ENCODE measurements at places on chromosomes 5 and 9.

GRCh38 chr9:93918061-93918460 lies 37.1 kb downstream of the BARX1 start:
- no peak for DNase-seq

DNA sequence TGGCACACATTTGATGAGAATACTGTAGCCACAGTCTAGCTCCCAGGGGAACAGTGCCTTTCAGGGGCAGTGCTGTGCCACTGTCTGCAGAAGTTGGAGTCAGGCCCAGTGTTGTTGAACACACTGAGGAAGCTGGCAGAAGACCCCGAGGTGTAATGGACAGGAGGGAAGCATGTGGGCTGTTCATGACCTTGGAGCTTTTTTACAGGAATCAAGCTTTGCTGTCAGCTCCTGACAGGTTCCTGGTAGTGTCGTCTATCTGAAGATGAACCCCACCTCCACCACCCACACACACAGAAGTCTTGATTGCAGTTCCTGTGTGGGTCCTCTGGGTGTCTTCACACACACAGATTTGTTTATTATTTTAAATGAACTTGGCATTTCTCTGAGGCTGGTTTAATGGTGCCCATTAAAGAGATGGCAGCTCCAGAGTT lies 40.3 kb upstream of the TNFAIP8 start:
- no peak for DNase-seq

DNA sequence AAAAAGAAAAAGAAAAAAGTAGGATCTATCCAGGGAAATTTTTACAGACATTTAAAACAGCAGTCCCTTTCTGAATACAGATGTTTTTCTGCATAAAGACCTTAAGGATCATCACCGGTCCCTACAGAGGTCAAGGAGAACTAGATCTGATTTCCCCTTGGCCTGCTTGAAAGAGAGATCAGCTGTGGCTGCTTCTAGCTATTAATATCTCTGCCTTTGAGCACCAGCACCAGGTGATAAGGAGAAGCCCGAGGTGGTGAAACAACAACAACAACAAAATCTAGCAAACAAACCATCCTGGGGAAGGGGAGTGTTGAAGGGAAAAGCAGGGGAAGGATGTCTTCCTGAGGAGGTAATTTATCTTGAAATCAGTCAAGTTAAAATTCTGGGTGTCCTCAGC lies 42.1 kb downstream of the ZNF366 start:
- DNase-seq, result no peak

- DNase-seq, result no peak
Measured at GRCh38 chr9:74935008-74935407, 17.7 kb downstream of the C9orf40 start.

DNA sequence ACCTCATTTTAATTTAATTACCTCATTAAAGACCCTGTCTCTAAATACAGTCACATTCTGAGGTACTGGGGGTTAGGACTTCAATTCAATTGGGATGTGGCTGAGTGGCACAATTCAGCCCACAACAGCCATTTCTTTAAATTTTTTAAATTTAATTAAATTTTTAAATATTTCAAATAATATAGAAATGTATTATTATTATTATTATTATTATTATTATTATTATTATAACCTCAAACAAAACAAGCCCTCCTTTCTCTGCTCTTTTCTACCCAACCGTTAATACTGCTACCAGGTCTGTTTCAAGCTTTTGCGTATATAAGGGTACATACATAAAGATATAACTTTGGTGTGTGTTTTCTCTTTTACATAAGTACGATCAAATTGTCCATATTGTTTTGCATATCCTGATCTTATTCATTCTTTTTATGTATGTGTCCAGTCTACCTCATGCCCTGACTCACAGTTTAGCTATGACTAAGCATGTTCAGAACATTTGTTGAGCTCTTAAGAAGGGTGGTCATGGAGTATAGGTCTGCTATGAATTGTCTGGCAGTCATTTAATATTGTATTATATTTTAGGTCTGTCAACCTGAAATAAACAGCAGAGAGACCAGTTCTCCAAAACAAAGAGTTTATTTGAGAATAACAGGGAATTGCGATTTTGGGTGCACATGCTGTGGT lies 16.1 kb upstream of the RAB14 start:
- DNase-seq, result no peak

DNA sequence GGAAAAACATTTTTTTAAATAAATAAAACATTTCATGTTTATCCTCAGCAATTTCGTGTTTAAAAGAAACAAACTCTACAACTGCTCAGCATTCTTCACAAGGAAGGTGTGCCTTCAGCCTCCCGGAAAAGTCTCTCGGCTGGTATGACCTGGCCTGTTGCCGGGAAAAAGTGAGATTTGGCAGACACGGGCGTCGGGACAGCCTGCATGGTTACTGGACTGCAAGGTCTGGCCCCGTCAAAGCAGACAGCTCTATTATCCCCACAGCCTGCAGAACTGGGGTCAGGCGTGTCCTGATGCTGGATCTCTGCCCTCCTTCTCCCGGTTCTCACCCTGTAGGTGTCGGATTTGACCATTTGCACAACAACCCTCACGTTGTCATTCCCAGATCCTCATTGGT lies 120.3 kb upstream of the SPATA31C2 start:
- DNase-seq, result no peak

- no peak for DNase-seq
Measured at GRCh38 chr9:98442541-98442940, 187.1 kb upstream of the TBC1D2 start.

DNA sequence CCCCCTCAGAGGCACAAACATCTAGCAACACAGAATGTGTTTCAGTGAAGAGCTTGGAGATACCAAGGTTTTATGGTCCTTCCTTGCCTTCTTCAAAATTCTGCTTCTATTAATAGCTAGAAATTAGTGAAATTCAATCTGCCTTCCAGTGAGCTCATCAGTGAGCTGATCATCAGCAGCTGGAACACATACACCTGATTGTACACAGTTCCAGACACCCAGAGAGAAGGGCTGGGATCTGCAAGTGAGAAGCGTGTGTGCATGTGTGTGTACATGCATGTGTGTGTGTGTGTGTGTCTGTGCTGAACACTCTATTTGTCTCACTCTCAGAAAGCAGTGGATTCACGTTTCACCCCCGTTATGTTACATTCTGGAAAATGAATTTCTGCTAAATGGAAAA lies 28.5 kb downstream of the CFAP90 start:
- no peak for DNase-seq

DNA sequence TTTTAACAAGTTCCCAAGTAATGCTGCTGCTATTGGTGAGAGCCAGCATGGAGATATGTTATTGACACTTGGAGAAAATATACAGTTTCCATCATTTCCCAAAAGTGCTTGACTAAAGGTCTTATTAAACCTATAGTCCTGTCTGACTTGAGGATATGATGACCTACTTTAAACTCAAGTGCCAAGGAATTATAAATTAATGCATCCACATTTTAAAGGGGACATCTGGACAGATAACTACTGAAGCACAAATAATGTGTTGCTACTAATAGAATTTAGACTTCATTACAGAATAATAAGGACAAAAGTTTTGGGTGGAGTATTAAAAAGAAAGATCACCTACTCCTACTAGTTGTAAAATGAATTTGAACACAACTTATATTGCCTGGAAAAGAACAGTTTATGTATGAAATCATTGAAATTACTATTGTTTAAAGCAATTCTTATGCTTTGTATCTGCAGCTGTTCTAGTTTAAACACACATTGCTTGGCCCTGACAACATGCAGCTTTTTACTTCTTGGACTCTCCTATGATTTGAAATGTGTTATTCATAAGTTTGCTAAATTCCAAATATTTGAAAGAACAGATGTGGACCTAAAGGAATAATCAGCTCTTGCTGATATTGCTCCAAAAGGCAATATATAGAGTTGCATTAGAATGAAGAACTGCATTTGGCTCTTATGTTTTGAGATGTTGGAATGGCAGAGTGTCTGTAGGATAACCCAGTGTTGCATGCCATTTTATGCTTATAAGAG lies 73.4 kb downstream of the SGCD start:
- no peak for DNase-seq

GRCh38 chr5:79149433-79149832 lies 37.8 kb downstream of the BHMT start:
- no peak for DNase-seq

GRCh38 chr5:10246761-10247160 lies 2.9 kb downstream of the ATPSCKMT start:
- DNase-seq, result no peak

DNA sequence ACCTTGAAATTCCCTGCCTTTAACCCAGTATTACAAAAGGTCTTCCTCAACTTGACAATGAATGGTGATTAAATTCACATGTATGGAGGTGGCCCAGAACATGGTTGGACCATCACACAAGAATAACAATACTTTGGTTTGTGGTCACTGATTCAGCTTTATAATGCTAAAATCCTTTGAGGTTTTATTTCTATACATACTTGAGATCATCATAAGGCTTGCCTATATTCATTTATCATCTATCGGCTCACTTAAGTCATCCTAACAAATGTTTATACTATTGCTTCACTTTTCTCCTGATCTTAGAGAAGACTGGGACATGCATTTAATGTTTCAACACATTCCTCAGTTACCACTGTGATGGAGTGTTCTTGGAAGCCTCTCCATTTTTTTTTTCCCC lies 191.3 kb downstream of the DMAC1 start:
- DNase-seq, result no peak

DNA sequence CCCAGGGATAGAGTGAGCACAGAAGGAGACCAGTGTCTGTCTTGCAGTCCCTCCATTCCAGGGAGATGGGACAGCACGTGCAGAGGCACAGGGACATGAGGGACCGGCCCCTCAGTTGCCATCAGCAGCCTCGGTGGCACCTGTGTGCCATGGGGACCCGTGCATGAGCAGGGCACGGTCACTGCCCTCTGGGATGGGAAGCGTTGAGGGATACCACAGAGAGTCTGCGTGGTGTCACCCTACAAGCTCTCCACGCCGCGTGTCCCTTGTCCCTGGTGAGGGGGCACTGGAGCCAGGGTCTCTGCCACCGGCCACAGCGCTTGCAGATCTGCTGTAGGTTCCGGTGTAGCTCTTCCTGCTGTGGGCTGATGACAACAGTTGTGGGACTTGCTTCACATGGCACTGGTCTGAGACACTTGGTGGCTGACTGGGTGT lies 108.1 kb downstream of the CACNA1B start:
- no peak for DNase-seq

GRCh38 chr9:79572032-79572607 lies 355 bp downstream of the TLE4 start:
- DNase-seq, result no peak

DNA sequence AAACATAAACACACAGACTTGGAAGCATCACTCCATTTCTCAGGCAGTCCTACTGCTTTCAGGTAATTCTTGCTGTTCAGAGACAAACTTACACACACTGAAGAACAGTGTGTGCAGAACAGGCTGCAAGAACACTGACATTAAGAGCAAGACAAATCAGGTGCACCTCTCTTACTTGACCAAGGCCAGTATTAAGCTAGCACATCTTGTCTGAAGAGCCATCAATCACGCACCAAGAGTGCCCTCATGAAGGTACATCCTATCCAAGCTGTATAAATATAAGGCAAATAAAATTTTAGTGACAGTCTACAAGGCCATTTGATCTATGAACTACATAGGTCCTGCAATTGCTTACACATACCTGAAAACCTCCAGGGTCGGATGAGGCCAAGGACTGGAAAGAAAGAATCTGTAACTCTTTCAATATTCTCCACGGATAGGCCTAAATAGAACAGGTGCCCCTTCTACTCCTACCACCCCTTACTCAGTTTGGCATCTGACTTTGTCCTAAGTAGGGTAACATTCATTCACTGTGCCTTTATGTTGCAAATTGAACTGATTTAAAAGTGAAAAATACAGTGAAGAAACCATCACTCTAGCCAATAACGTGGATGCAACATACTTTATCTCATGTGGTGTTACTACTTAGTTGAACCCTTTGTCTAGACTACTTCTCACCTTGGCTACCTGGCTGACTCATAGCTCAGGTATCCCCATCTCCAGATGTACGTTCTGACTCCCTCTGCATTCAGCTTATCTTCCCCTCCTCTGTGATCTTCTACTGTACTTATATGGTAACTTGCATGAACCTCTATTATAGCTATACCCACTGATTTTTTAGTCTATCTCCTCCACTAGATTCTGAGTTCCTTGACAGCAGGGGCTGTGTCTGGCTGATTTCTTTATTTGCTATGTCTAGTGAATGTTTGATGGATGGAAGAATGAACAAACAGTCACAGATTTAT lies 256.3 kb downstream of the KIAA0825 start:
- no peak for DNase-seq

DNA sequence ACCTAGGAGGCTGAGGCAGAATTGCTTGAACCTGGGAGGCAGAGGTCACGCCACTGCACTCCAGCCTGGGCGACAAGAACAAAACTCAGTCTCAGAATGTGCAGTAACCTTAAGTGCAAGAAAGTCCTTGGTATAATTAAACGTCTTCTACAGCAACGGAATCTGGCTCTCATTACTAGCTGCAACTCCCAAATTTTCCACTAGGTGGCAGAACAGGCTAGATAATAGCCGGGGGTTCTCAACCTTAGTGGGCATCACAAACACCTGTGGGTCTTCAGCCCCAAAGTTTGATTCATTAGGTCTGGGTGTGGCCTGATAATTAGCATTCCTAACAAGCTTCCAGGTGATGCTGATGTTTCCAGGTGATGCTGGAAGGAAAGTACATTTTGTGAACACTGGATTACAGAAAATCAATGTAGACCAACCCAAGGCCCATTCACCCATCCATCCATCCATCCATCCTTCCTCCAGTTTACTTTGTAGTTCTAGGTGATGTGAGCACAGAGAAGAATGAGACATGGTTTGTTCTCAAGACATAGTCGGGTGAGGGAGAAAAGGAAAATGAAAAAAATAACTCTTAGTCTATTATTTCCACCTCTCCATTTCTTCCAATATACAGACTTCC lies 37.3 kb downstream of the FBXW2 start:
- peak; percentile 26 for DNase-seq

DNA sequence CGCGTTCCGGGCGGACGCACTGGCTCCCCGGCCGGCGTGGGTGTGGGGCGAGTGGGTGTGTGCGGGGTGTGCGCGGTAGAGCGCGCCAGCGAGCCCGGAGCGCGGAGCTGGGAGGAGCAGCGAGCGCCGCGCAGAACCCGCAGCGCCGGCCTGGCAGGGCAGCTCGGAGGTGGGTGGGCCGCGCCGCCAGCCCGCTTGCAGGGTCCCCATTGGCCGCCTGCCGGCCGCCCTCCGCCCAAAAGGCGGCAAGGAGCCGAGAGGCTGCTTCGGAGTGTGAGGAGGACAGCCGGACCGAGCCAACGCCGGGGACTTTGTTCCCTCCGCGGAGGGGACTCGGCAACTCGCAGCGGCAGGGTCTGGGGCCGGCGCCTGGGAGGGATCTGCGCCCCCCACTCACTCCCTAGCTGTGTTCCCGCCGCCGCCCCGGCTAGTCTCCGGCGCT lies at the start of gene DAPK1:
TSS of gene DAPK1 (plus strand) at position 264 of the 442 bp plus-strand sequence. CDS start 1,211 bp downstream, outside the sequence.
- no peak for DNase-seq

DNA sequence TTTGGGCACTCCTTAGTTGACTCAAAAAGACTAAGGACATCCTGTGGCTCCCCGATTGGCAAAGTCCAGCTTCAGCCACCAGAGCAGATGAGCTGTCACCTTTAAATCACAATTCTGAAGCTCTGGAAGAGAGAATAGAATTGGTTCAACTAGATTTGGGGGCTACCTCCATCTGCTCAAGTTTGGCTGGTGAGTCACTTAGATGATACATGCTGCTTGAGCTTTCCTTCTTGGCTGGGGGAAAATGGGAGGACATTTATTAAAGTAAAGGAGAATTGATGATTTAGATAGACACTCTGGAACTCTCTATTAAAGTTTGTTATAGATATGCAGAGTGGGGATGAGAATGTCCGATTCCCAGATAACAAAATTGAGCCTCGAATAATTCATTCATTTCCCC lies 30.0 kb upstream of the GRIA1 start:
- no peak for DNase-seq
